Tibial nerve (tissue), 4 donors: ENCODE measurements at places on chromosomes 12 and 14.

DNA sequence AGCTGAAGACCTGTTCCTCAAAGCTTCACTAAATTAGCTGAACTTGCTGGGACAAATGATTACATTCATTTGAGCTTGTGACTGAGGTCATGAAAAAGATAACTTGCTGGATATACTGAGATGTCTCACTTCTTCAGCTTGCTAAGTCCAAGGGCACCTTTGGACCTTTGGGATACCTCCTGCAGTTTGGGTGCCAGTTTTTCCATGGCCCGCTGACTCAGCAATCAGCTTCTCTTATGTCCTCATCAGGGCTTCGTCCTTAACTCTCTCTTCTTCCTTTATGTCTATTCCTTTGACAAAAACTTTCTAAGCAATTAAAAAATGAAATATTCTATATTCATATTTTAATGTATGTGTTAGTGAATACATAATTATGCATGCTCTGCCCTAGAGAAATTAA is 45.6 kb downstream of the OVCH1 start:
- H3K36me3 ChIP-seq: no peaks in the 10 kb centered on the region
- no peak for DNase-seq
- no peak overlapping the region for H3K27ac ChIP-seq
- no peaks in the 10 kb centered on the region for H3K4me1 ChIP-seq
- no peaks in the 10 kb centered on the region for H3K27me3 ChIP-seq

- H3K4me1 ChIP-seq: peaks cover 19% of the 10 kb centered on the region
- H3K27ac ChIP-seq: no peak overlapping the region
- DNase-seq: no peak
- no peak overlapping the region for H3K4me3 ChIP-seq
- H3K36me3 ChIP-seq: no peaks in the 10 kb centered on the region
Measured at GRCh38 chr14:100058777-100059437, 6.3 kb upstream of the EVL start.

DNA sequence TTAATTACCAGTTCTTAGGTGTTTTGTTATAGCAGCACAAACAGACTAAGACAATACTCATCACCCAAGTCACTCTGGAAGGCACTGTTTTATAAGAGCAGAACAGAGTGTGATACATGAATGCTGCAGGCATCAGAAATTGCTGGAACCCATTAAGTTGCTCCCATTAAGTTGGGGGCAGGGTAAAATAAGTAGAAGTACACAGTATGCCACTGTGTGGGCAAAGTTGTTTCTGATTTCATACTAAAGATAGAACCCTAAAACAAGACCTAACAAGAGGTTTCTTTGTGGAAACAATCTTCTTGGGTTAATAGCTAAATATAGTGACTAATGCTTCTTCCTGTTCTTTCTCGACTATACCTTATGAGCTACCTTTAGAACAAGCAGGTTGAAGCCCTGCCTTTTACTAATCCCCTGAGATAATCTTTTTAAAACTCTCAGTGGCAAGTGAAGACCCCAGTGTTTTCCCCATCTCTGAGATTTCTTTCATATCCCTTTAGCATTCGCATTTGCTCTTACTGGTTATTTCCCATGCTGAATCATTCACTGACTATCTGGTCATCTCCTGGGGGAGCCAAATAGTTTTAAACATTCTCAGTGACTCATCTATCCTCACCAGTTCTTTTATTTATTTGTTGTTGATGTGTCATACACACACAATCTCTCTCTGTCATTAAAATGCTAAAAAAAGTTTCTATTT is 52.3 kb downstream of the SOCS2 start:
- DNase-seq: no peak
- no peaks in the 10 kb centered on the region for H3K36me3 ChIP-seq
- H3K4me1 ChIP-seq: no peaks in the 10 kb centered on the region
- no peak overlapping the region for H3K27ac ChIP-seq

DNA sequence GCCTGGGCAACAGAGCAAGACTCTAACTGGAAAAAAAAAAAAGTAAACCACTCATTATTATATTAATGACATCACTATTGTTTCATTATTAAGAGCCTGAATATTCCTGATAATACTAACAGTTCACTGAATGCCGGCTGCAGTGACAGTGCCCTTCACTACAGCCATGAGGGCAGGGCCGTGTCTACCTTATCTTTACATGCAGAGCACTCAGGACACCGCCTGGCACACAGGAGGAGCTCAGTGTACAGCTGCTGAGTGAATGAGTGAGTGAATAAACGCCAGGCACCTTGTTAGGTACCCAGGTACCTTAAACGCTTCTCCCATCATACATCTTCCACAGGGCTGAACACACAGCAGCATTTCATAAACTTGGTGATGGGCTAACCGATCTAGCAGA is 23.2 kb downstream of the ZFYVE1 start:
- H3K27ac ChIP-seq: no peak overlapping the region
- DNase-seq: no peak
- no peaks in the 10 kb centered on the region for H3K36me3 ChIP-seq
- H3K27me3 ChIP-seq: no peaks in the 10 kb centered on the region

DNA sequence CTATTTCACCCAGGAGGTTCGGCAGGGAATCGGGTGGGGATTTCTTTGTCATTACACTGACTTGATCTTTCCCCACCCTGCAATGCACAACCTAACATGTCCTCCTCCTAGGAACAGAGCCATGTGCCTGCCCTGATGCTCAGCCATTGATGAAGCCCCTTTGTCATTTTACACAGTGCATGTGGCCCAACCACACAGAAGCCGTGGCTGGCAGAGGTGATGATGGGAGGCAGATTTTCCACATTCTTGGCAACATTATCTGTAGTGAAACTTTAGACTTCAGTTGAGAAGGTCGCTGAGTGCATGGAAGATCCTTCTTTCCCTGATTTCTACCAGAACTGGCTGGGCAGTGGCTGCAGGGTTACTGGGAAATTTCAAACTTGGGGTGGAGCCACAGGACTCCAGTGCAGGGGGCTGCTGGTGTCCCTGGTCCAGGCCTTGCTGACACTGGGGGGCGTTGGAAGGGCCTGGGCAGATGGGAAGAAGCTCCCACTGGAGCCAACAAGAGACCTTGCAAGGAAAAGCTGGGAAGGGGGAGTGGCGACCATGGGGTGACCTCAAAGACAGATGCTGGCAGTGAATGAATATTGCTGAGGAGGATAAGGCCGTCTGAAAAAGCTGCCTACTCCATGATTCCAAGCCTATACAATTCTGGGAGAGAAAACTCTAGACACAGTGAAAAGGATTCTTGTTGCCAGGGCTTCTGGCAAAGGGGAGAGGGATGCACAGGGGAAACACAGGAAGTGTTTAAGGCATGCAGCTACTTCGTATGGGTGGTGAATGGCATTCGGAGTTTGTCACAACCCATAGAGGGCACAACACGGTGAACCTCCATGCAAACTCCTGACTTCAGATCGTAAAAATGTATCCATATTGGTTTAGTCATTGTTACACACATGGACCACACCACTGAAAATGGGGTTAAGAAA is 41.8 kb upstream of the P2RX7 start:
- H3K27ac ChIP-seq: no peak overlapping the region
- H3K4me3 ChIP-seq: no peak overlapping the region
- no peaks in the 10 kb centered on the region for H3K27me3 ChIP-seq
- peaks cover 6% of the 10 kb centered on the region for H3K4me1 ChIP-seq

DNA sequence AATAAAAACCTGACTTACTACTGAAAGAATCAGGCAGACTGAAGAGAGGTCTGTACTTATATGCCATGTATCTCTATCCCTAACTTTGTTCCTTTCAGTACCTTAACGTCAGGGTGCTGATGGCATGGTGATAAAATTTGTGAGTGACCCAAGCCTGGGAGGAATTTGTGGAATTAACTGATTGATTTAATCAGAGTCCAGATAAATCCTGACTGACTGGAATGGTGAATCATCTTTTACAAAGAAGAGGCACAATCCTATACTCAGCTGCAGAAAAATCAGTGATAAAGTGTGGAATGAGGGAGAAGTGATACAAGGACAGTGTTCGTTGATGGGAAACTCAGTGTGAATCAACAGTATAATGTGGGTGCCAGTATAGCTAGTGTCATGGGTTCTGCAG is 3.7 kb downstream of the TDG start:
- no peaks in the 10 kb centered on the region for H3K36me3 ChIP-seq
- no peak overlapping the region for H3K4me3 ChIP-seq
- peaks cover 5% of the 10 kb centered on the region for H3K4me1 ChIP-seq

DNA sequence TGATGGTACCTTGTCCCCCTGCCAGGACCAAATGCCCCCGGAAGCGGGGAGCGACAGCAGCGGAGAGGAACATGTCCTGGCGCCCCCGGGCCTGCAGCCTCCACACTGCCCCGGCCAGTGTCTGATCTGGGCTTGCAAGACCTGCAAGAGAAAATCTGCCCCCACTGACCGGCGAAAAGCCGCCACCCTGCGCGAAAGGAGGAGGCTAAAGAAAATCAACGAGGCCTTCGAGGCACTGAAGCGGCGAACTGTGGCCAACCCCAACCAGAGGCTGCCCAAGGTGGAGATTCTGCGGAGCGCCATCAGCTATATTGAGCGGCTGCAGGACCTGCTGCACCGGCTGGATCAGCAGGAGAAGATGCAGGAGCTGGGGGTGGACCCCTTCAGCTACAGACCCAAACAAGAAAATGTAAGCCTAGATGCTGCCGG is 410 bp downstream of the MYF6 start:
- peaks cover 19% of the 10 kb centered on the region for H3K27me3 ChIP-seq
- no peaks in the 10 kb centered on the region for H3K36me3 ChIP-seq
- no peak for DNase-seq
- H3K4me3 ChIP-seq: no peak overlapping the region

- no peak overlapping the region for H3K27ac ChIP-seq
- no peaks in the 10 kb centered on the region for H3K27me3 ChIP-seq
- no peaks in the 10 kb centered on the region for H3K36me3 ChIP-seq
- no peaks in the 10 kb centered on the region for H3K4me1 ChIP-seq
Measured at GRCh38 chr12:79019672-79020071, 155.1 kb downstream of the SYT1 start.

GRCh38 chr12:59761542-59761941 is 165.7 kb downstream of the SLC16A7 start:
- H3K27ac ChIP-seq: no peak overlapping the region
- no peak for DNase-seq
- no peaks in the 10 kb centered on the region for H3K36me3 ChIP-seq
- H3K4me3 ChIP-seq: no peak overlapping the region

GRCh38 chr12:10097521-10097920 is 1.3 kb downstream of the CLEC1A start:
- H3K36me3 ChIP-seq: no peaks in the 10 kb centered on the region
- H3K4me3 ChIP-seq: no peak overlapping the region
- no peak for DNase-seq
- H3K27ac ChIP-seq: peak overlapping the region; percentile 80
- peaks cover 14% of the 10 kb centered on the region for H3K4me1 ChIP-seq

DNA sequence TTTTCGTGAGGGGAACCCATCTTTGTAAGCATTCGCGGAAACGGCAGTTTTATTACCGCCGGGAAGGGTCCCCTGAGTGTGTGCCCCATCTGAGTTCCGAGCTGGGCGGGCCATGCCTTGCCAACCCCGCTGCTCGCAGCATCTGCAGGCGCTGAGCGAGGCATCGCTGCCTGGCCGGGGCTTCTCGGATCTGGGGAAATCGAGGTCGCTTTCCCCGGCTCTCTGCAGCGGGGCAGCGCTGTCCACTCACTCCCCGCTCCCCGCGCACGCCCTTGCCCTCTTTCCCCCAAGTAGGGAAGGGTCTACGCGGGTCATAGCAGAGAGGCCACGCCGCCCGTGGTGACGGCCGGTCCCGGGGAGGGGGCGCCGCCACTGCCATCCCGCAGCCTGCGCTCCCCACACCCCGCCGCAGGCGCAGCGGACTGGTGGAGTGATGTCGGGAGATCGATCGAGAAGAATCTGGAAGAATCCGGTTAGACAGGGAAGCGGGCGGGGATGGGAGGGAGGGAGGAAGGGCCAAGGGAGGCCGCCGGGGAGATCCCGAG is 507 bp upstream of the FKBP4 start:
- no peak for DNase-seq
- no peaks in the 10 kb centered on the region for H3K27me3 ChIP-seq
- H3K4me1 ChIP-seq: peaks cover 25% of the 10 kb centered on the region
- H3K4me3 ChIP-seq: peak overlapping the region; percentile 95
- H3K27ac ChIP-seq: peak overlapping the region; percentile 89

DNA sequence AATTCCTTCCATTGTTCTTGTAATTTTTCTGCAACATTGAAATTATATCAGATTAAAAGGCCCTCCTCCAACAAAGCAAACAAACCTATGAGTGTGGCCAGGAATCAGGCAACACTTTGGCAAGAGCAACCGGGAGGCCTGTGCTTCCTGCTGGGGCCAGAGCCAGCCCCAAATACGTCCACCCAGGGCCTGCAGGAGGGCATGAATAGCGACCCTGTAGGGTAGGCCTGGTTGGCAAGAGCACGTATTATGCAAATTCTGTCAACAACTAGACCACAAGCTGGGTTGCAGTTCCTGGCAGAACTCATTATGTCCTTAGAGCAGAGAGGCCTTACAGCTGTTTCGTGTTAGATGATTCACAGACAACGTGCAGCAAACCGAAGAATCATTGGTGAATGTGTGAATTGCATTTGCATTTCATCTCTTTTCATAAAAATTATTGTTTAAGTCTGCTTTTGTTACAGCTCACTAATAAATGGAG is 26.9 kb upstream of the LGALS3 start:
- H3K4me3 ChIP-seq: no peak overlapping the region
- DNase-seq: peak; percentile 63
- no peaks in the 10 kb centered on the region for H3K36me3 ChIP-seq
- H3K27me3 ChIP-seq: no peaks in the 10 kb centered on the region
- H3K27ac ChIP-seq: peak overlapping the region; percentile 96

- no peak for DNase-seq
- H3K27me3 ChIP-seq: no peaks in the 10 kb centered on the region
- no peaks in the 10 kb centered on the region for H3K4me1 ChIP-seq
- H3K27ac ChIP-seq: no peak overlapping the region
- no peaks in the 10 kb centered on the region for H3K36me3 ChIP-seq
Measured at GRCh38 chr12:71125949-71126348, 31.9 kb downstream of the TSPAN8 start.

DNA sequence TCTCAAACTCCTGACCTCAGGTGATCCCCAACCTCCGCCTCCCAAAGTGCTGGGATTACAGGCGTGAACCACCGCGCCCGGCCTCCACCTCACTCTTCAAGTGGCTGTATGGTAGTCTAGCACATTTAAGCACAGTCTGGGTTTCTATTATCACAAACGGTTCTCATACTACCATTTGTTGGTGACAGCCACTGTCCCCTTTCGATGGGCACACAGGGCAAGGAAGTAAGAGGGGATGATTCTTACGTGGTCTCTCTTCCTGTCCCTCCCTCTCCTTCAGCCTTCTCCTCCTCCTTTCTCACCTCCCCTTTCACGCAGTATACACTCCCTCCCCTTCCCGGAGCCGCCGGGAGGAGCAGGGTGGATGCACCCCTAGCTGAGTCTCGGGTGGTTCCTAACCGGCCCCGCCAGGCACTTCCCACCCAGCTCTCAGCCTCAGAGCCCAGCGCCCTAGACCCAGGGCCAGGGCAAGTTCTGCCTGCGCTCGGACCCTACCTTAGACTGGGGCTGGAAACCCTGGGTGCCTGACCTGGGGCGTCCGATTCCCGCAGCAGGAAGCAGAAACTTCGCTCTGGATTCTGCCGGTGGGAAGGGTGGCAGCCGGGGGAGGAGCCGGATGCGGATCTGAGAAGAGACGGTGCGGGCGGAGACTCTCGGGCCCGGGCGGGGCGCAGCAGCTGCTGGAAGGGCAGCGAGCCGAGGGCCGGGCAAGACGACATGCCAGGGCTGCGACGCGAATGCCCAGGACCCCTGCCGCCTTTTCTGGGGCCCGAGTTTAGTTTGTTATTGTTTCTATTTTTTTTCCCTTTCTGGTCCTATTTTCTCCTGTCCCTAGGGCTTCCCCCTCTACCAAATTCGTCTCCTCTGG is at the start of gene TEP1:
Gene TEP1 (minus strand): TSS at position 626 of the 868 bp plus-strand sequence. CDS start 5,062 bp downstream, outside the sequence.
- H3K27ac ChIP-seq: peak within 1 kb of the TSS; percentile 75
- DNase-seq: peak; percentile 84
- peaks cover 10% of the 10 kb centered on the region for H3K4me1 ChIP-seq
- H3K27me3 ChIP-seq: no peaks in the 10 kb centered on the region
- H3K4me3 ChIP-seq: peak within 1 kb of the TSS; percentile 75
